ENCODE measurements at places on chromosomes 13 and 19.

DNA sequence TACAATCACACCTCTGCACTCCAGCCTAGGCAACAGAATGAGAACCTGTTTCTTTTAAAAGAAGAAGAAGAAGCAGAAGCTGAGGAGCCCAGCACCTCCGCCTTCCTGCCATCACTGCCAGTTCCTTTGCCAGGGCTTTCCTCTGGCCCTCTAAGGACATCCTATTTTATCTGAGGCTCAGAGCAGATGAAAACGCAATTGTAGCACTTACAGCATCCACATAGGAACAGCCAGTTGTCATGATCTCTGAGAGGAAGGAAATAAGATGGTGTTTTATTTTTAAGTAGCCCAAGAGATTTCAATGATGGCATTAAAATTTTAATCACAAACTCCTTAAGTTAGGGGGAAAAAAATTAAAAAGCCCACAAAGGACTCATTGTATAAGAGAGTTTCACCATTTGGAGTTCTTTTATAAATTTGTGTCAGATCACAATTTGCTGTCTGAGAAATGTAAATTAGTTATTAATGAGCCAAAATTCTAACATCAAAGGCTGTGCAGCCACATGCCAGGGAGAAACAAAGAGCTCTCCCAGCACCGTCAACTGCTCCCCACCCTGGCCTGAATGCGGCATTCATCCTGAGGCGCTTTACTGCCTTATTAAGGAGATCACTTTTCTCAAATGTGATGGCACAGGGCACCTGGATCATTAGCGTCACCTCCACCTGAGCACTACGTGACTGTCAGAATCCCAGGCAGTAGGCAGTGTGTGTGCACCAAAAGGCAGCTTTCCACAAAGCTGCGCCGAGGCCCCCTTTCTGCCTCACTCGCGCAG is 393.0 kb downstream of the FOXO1 start:
- no peak for DNase-seq

- no peak for DNase-seq
These were observed 27.7 kb upstream of the UBL3 start for GRCh38 chr13:29878101-29878500.

- no peak for DNase-seq
These were observed 116.5 kb downstream of the SPRY2 start for GRCh38 chr13:80224468-80224867.

GRCh38 chr19:3524078-3524842 is 14.7 kb upstream of the TEKTIP1 start:
- no peak for DNase-seq

- no peak for DNase-seq
These were observed 387.8 kb downstream of the ZNF536 start for GRCh38 chr19:30760014-30760413.

DNA sequence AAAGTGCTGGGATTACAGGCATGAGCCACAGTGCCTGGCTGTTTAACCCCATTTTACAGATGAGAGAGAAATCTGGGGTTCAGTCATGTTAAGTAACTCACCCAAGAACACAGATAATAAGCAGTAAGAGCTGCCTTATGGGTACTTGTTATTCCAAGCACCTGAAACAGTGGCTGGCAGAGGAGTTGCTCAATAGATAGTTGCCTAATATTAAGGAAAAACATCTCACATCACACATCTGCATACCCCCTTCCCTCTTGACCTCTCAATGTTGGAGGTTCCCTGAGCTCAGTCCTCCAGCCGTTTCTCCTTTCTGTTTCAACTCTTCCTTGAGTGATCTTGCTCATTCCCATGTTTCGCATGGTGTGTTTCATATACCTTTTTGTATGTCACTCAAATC is 401.9 kb downstream of the KLF12 start:
- no peak for DNase-seq

DNA sequence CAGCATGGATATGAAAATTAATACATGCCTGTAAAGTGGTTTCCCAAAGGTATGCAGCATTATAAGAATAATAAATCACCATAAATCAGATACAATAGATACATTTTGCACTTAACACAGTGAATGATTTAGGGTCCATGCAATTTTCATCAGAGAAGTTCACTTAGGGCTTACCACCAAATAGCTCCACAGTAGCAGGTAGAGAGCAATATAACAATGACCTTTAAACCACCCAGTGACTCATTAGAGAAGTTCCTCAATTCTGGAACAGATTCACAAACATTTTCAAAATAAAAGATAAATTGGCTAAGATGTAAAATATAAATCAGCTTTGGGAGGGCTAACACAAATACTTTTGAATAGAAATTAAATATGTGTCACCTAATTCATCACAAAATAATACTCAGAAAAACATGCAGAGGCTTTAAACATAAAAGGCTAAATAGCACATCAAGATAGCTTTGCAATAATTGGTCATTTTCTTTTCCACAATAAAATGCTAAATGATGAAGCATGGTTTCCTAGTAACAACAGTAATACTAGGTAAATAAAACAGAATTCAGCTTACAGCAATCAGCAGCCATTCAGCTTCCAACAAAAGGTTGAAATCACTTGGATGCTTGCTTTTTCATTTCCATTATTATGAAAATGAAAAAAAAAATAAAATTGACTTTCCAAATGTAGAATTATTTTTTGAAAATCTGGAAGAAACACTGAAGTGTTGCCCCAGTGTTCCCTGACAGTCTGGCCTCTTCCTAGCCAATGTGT is 84.3 kb upstream of the NBEA start:
- DNase-seq = no peak

- no peak for DNase-seq
These were observed 10.6 kb downstream of the CSNK1A1L start for GRCh38 chr13:37094840-37095239.

DNA sequence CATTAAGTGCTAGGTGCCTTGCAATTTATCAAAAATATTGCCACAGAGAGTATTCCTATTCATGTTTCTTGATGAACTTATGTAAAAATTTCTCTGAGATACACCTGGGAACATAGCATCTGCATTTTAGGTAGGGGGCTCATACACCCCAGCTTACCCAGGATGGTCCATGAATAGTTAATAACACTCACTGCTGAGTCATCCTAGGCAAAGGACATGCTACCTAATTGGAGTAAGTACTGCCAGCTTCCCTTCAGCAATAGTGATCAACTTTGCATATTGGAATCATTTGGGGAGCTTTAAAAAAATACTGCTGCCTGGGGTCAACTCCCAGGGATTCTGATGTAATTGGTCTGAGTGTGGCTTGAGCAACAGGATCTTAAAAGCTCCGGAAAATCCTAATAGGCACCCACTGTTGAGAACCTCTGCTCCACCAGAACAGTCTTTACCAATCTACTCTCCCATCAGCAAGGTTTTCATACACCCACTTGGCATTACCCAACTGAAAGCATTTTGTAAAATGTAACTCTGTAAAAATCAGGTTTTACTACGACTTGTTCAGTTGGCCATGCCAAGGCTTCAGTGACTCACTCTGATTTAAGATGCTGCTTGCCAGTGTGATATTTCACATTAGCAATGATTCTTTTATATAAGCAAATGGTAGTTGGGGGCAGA is 67.2 kb upstream of the FNDC3A start:
- DNase-seq = no peak

- no peak for DNase-seq
These were observed 57.4 kb downstream of the ZNF44 start for GRCh38 chr19:12237143-12237839.

DNA sequence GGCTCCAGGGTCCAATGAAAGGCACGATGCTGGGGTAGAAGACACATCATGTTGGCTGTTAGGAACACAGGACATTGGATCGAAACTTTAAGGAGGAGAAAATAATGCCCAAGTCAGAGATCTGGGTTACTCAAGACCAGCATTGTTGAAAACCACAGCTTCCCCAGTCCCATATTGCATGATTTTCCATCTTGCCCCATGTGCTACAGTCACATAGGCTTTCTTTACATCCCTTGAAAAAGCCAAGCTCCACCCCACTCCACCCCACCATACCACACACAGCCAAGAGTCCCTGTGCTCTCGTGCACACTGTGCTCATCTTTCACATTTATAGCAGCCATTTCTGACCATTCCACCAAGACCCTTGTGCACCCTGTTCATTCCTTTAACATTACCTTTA is 636.2 kb downstream of the DIAPH3 start:
- no peak for DNase-seq

- DNase-seq = no peak
These were observed 91.2 kb downstream of the KCTD15 start for GRCh38 chr19:33887891-33888290.

- no peak for DNase-seq
These were observed 250 bp downstream of the SPRY2 start for GRCh38 chr13:80340651-80341100.

GRCh38 chr13:28805193-28805819 is 14.8 kb upstream of the MTUS2 start:
- DNase-seq = no peak

Data from stimulated activated CD8-positive, alpha-beta memory T cell treated with anti-CD3 and anti-CD28 coated beads, Interleukin-12 subunit alpha, Interleukin-12 subunit beta, amount 100 ng/mL, for 1 hour (primary cell).